ENCODE measurements at places on chromosomes 16 and 17. TPM values are rescaled to one million over a fixed set of nuclear protein-coding genes. Genes with fewer than 3 reads are reported as not detected.

Gene SAT2
- 64.6 TPM for total RNA-seq

GRCh38 chr16:12600116-12600515 lies 203.6 kb downstream of the CPPED1 start:
- H3K27ac ChIP-seq, result no peak overlapping the region
- DNase-seq, result no peak
- no peak overlapping the region for H3K4me3 ChIP-seq
- no peaks in the 10 kb centered on the region for H3K27me3 ChIP-seq
- no peaks in the 10 kb centered on the region for H3K4me1 ChIP-seq

GRCh38 chr16:68978303-68978954 lies 127.0 kb upstream of the HAS3 start:
- no peak overlapping the region for H3K4me3 ChIP-seq
- no peak for DNase-seq
- no peaks in the 10 kb centered on the region for H3K36me3 ChIP-seq
- H3K27ac ChIP-seq, result no peak overlapping the region
- H3K27me3 ChIP-seq, result no peaks in the 10 kb centered on the region

DNA sequence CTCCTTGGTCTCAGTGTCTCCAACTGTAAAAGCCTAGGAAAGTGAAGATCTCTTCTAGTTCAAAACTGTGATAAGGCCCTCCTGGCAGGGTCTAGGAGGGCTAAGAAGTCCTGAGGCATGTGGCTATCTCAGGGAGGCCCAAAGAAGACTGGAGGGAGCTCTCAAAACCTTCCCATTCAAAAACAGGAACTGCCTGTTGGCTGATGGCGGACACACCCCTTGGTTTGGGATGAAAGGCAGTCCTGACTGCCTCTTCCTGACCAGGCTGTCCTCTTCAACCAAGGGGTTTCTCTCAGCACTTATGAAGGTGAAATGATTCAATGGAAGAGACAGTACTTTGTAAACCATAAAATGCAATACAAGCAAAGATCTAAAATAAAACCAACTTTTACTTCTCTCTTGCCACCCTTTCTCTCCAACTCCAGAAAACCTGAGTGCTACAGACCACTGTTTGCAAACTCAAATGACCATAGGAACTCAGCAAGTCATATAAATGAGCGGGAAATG lies 4.7 kb downstream of the ZNF764 start:
- H3K27me3 ChIP-seq, result no peaks in the 10 kb centered on the region
- H3K36me3 ChIP-seq, result no peaks in the 10 kb centered on the region
- no peak overlapping the region for H3K27ac ChIP-seq
- no peak for DNase-seq
- no peaks in the 10 kb centered on the region for H3K4me1 ChIP-seq

GRCh38 chr17:75959839-75960511 lies 19.0 kb downstream of the ACOX1 start:
- no peaks in the 10 kb centered on the region for H3K4me1 ChIP-seq
- no peak overlapping the region for H3K27ac ChIP-seq
- no peak for DNase-seq
- H3K27me3 ChIP-seq, result no peaks in the 10 kb centered on the region
- no peaks in the 10 kb centered on the region for H3K36me3 ChIP-seq

- H3K27ac ChIP-seq, result no peak overlapping the region
- no peaks in the 10 kb centered on the region for H3K36me3 ChIP-seq
- no peak overlapping the region for H3K4me3 ChIP-seq
- no peaks in the 10 kb centered on the region for H3K27me3 ChIP-seq
- peaks cover 6% of the 10 kb centered on the region for H3K4me1 ChIP-seq
- DNase-seq, result no peak
These were observed 67.7 kb downstream of the ZDHHC7 start for GRCh38 chr16:84943620-84944019.

GRCh38 chr16:84498859-84499620 lies 5.4 kb downstream of the MEAK7 start:
- peaks cover 3% of the 10 kb centered on the region for H3K4me1 ChIP-seq
- no peak overlapping the region for H3K27ac ChIP-seq
- H3K4me3 ChIP-seq, result no peak overlapping the region

- no peak overlapping the region for H3K4me3 ChIP-seq
- no peak for DNase-seq
- H3K36me3 ChIP-seq, result no peaks in the 10 kb centered on the region
- no peaks in the 10 kb centered on the region for H3K27me3 ChIP-seq
- no peak overlapping the region for H3K27ac ChIP-seq
- no peaks in the 10 kb centered on the region for H3K4me1 ChIP-seq
These were observed 15.2 kb upstream of the C17orf78 start for GRCh38 chr17:37360632-37361031.

GRCh38 chr17:77124192-77124889 lies 16.4 kb upstream of the SEC14L1 start:
- no peak for DNase-seq
- H3K27ac ChIP-seq, result peak overlapping the region; percentile 67
- H3K36me3 ChIP-seq, result no peaks in the 10 kb centered on the region
- H3K4me1 ChIP-seq, result peaks cover 4% of the 10 kb centered on the region

- no peak for DNase-seq
- H3K27ac ChIP-seq, result no peak overlapping the region
- no peaks in the 10 kb centered on the region for H3K36me3 ChIP-seq
These were observed 1.3 kb downstream of the RAB37 start for GRCh38 chr17:74738051-74738996.

DNA sequence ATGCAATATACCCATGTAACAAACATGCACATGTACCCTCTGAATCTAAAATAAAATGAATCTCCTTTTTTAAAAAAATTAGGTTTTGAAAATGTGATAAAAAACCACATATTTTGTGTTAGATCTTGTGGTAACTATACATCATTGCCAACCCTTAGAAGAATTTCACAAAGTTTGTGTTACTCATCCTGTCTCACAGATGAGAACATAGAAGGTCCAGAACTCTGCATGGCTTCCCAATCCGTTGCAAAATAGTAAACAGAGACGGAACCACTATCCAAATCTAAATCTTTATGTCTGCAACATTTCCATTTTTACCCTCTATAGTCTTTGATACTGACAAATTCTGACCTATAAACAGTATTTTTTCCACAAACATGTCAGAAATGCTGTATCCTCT lies 759.9 kb downstream of the KCNJ2 start:
- H3K4me1 ChIP-seq, result no peaks in the 10 kb centered on the region
- H3K27me3 ChIP-seq, result no peaks in the 10 kb centered on the region
- H3K36me3 ChIP-seq, result no peaks in the 10 kb centered on the region

DNA sequence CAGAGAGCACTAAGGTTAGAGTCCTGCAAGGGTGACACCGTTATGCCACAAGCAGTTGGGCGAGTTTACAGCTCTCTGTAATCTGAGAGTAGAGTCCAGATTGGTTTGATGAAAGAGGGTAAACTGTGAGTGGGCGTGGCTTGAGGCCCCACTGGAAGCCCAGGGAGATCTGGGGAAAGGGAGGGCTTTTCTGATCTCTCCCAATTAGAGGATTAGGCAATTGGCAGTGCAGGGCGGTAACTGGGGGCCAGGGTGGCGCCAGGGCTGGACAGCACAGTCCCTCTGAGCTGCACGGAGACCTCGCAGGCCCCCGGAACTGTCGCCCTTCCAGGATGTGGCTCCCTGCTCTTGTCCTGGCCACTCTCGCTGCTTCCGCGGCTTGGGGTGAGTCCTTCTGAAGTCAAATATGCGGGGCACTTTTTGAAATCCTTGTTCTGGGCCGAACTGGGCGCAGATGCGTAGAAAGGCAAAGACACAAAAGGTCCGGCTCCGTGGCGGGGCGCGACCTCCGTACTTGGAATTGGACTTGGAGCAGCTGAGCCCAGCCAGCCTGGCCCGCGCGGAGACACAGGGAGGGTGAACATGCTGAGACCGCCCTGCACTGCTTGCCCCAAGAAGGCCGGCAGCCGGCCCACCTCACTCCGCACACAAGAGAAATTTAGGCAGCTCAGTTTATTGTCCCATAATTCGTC lies 72.4 kb downstream of the CES1 start:
- no peaks in the 10 kb centered on the region for H3K36me3 ChIP-seq
- DNase-seq, result no peak
- no peaks in the 10 kb centered on the region for H3K27me3 ChIP-seq
- no peaks in the 10 kb centered on the region for H3K4me1 ChIP-seq
- H3K27ac ChIP-seq, result no peak overlapping the region

DNA sequence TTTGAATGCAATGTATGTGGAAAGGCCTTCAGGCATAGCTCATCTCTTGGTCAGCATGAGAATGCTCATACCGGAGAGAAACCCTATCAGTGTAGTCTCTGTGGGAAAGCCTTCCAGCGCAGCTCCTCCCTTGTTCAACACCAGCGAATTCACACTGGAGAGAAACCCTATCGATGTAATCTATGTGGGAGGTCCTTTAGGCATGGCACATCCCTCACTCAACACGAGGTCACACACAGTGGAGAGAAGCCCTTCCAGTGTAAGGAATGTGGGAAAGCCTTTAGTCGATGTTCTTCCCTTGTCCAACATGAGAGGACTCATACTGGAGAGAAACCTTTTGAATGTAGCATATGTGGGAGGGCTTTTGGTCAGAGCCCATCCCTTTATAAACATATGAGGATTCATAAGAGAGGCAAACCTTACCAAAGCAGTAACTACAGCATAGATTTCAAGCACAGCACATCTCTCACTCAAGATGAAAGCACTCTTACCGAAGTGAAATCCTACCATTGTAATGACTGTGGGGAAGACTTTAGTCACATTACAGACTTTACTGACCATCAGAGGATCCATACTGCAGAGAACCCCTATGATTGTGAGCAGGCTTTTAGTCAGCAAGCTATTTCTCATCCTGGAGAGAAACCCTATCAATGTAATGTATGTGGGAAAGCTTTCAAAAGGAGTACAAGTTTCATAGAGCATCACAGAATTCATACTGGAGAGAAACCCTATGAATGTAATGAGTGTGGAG lies 24.7 kb downstream of the ZFP90 start:
- no peak overlapping the region for H3K4me3 ChIP-seq
- no peaks in the 10 kb centered on the region for H3K36me3 ChIP-seq
- H3K4me1 ChIP-seq, result no peaks in the 10 kb centered on the region
- H3K27ac ChIP-seq, result no peak overlapping the region

- H3K27ac ChIP-seq, result no peak overlapping the region
- H3K36me3 ChIP-seq, result no peaks in the 10 kb centered on the region
- no peaks in the 10 kb centered on the region for H3K27me3 ChIP-seq
These were observed 33.9 kb upstream of the FAAP100 start for GRCh38 chr17:81586096-81586495.
